ENCODE measurements at places on chromosomes 7 and 10.

GRCh38 chr10:13949844-13950542 lies 363.2 kb downstream of the PRPF18 start:
- DNase-seq: no peak

- DNase-seq: no peak
Measured at GRCh38 chr7:33773053-33773452, 132.3 kb upstream of the BMPER start.

DNA sequence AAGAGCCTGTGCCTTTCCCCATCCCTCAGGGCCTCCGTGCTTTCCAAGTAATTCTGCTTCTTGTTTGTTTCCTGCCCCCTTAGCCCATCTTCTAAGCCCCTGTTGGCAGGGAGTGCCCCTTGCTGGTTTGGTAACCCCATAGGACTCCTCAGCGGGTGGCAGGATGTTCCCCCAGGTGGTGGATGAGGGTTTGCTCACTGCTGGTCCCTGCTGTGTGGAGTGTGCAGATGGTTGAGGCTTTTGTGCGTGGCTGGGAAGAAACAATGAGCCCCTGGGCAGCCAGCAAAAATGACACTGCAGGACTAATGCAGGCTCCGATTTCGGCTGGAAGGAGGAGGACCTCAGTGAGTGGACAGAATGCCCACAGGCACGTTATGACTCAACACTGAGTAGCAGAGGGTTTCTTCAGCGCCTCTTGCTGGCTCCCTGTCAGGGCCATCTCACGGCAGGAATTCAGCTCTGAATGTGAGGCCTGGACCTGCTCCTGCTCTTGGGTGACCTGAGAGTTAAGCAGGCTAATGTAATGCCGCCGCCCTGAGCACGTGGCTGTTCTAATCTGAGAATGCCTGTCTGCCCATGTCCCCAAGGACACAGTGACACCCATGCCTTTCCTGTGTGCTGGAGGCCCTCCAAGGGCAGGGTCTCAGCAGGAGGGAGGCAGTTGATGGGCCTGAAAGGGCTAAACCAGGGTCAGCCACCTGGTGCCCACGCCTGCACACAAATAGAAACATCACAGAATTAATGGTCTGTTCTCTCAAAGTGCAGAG lies 16.6 kb downstream of the BAG3 start:
- peak; percentile 85 for DNase-seq

DNA sequence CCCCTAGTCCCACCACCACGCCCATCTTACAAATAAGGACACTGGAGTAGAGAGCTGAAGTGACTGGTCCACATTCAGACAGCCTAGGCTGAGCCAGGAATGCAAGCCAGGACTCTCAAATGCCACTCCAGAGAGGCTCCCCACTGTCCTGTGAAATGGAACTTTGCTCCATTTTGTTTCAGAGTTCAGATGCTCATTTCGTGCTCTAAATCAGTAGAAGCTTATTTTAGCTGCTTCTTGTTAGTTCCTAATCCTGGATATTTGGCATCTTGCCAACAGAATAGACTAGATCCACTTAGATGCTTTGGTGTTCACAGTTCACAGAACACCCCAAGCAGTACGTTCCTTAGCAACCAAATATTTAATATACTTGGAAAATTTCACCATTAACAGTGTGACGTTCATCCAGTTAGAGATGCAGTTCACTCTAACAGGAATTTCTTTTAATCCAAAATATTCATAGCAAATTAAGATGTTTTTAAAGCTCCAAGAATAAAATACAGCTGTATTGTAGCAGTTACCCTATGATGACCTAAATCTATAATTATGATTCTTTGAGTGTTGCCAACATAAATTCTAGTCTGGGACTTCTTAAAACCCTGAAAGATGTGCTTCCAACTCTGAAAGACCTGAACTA lies 7.3 kb downstream of the MMP21 start:
- peak; percentile 7 for DNase-seq

- no peak for DNase-seq
Measured at GRCh38 chr7:84331616-84332015, 137.0 kb upstream of the SEMA3A start.

DNA sequence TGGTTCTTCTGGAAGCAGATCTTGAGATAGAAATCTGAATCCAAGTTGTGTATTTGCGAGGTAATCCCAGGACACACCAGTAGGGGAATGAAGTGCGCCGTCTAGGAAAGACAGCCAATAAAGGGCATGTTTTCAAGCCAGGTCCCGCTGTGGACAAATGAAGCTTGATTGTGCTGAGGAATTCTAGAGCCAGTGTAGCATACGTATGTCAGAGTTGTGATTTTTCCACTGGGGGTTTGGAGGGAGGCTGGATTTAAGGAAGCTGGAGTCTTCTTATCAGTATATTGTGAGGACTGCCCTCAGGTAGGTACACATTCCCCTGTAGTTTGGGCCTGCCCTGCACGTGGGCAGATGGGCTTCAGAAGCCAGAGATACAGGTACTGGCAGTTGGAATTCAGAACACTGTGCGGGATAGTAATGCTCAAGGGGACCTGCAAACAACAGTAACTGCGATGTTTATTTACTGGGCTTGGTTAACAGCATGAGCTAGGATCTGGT lies 50.9 kb downstream of the GALNT11 start:
- peak; percentile 13 for DNase-seq

- no peak for DNase-seq
Measured at GRCh38 chr7:135717693-135718092, 10.3 kb downstream of the SLC13A4 start.

GRCh38 chr10:98170249-98171117 lies 36.0 kb downstream of the R3HCC1L start:
- DNase-seq: peak; percentile 44

DNA sequence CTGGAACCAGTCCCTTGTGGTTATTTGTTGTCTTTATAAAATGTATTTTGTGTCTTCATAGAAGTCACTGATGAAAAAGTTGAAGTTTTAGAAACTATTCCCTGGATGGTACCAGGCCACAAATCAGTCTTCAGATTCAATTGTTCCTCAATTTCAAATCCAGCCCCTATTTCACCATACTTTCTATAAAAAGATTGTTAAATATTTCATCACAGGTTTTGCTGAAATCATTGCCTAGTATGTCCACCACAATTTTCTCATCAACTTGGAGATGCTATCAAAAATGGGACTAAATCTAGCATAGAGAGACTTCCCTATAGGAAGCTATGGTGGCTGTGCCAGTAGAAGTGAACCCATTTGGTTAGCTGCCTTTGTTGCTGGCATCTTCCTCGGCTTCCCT lies 118.5 kb downstream of the RAB18 start:
- DNase-seq: no peak

DNA sequence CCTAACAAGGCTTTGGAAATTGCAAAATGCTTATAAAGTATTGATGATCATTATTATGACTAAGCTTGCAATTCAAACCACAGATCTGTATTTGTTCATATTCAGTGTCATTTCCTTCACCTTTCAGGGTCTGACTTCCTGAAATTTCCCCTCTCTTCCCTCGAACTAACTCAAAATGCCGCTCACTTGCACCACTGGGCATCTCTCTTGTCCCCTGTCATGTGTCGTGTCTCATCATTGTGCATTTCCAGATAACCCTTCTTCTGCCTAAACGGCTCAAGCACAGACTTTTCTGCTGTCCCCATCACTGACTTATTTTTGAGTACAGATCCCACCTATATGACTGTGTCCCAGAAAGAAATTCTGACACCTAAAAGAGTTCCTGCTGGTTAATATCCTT lies 41.0 kb upstream of the CELF2 start:
- DNase-seq: no peak

Measured in COLO829 (cell line).